ENCODE measurements at places on chromosomes 2 and 18. TPM values are rescaled to one million over a fixed set of nuclear protein-coding genes. Genes with fewer than 3 reads are reported as not detected.

Gene TUBB8B
- 1.0 TPM for total RNA-seq

Gene FAM110C
- total RNA-seq, result 7.3 TPM

Gene BMP10
- not detected for total RNA-seq

Gene MTA3
- total RNA-seq, result 23.6 TPM

Gene RGPD4
- total RNA-seq, result 0.17 TPM

Gene PLGLB2
- total RNA-seq, result not detected

Gene SLC9A2
- 7.3 TPM for total RNA-seq

Gene UGT1A3
- total RNA-seq, result 0.64 TPM

Gene CFC1
- 6.6 TPM for total RNA-seq

Gene GDF7
- total RNA-seq, result 7.0 TPM

Gene LYPD6B
- 16.8 TPM for total RNA-seq

Gene HOXD4
- 1.2 TPM for total RNA-seq

Gene ANKRD36
- 26.2 TPM for total RNA-seq

Gene DNER
- total RNA-seq, result 2.6 TPM

Gene CRYGD
- total RNA-seq, result not detected

Gene SP5
- total RNA-seq, result 4.2 TPM

Gene ID2
- 238 TPM for total RNA-seq

Gene MDH1B
- 6.2 TPM for total RNA-seq

Gene IGFBP5
- 162 TPM for total RNA-seq

Gene SRD5A2
- total RNA-seq, result 8.5 TPM

Gene MC4R
- total RNA-seq, result not detected

Gene LYG1
- total RNA-seq, result 2.8 TPM
